NCI-H1092 treated with DMSO at 0.1 percent for 48 hours (cell line): ENCODE measurements at places on chromosomes 11 and 22.

DNA sequence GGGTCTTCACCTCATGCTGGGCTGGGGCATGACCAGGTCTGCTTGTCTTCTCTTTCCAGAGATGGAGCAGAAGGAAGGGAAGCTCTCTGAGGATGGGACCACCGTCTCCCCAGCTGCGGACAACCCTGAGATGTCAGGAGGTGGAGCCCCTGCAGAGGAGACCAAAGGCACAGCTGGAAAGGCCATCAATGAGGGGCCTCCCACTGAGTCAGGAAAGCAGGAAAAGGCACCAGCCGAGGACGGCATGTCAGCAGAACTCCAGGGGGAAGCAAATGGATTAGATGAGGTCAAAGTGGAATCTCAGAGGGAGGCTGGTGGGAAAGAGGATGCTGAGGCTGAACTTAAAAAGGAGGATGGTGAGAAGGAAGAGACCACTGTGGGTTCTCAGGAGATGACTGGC, 5.2 kb downstream of the SMTNL1 start:
- no peak for DNase-seq

DNA sequence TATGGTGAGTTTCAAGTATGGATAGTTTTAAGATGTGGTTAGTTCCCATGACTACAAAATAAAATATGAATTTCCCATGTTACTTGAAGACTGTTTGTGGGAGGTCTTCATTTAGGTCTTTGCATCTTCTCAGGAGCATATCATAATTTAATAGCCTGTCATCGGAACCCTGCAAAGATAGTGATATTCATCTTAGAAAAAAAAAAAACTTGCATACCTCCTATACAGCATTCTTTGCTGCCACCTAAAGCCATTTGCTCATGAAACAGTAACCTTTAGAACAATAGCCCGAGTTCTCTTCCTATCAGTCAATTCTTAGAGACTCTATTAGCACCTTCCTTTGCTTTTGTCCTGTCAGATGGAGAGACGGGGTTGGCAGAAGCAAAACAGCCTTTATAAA, 75.3 kb downstream of the ARFGAP2 start:
- no peak for DNase-seq

- no peak for DNase-seq
Observed at GRCh38 chr22:41899110-41899509, 15.8 kb downstream of the SHISA8 start.

DNA sequence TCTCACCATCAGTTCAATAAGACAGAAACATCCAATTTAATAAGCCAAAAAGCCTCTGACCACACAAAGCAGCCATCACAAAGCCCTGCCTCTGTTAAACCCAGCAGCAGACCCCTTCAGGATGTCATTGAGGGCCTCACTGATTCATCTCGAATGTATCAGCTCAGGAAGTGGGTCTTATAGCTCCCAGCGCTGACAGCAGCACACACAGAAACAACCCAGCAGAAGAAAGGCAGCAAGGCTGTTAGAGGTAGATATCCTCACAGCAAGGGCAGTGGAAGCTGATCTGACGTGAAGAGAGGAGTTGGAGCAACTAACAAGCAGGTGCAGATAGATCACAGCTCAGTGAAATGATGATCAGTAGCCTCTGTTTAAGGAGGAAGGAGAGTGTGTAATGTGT, 86.2 kb upstream of the NCAM1 start:
- no peak for DNase-seq

DNA sequence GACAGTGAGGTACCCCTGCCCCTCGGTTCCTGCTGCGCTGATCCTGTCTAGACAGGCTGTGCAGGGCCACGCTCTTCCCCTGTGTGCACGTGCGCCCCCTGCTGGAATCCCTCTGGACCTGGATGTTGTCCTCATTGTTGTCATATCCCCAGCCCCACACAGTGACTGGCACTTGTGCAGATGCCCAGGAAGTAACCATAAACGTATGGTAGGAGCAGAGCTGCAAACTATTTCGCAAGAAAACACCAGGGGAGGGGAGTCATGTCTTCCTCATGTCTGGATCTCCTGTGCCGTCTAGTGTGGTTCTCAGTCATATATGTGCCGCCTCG, 114.7 kb downstream of the CRYBB2 start:
- DNase-seq = peak; percentile 48

DNA sequence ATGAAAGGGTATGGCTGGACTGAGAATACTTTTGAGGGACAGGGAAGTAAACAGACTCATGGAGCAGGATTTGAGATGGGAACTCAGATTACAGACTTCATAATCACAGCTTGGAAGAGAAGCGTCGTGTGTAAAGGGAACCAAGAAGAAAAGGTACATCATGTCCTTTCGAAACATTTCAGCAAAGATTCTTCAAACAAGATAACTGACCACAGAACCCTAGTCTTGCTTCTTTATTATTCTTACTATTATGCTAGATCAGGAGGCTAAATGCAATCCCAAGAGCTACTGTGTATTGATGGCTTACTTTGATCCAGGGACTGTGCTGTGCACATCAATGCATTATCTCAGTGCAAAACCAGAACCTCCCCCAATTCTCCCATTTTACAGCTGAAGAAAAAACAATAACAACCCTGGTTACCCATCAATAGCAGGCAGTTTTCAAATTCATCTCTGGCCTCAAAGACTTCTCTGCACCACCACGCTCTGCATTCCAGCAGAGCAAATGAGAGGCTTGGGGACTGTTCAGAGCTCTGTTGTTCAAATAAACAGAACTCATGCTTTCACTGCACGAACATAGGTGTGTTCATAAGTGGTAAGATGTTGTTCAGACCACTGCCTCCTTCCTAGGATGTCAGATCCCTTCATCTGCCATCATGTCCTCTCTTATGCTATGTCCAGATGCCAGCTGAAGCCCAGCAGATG, 104.8 kb upstream of the NAV2 start:
- no peak for DNase-seq

GRCh38 chr11:67632982-67633755, 3.4 kb upstream of the NUDT8 start:
- no peak for DNase-seq

DNA sequence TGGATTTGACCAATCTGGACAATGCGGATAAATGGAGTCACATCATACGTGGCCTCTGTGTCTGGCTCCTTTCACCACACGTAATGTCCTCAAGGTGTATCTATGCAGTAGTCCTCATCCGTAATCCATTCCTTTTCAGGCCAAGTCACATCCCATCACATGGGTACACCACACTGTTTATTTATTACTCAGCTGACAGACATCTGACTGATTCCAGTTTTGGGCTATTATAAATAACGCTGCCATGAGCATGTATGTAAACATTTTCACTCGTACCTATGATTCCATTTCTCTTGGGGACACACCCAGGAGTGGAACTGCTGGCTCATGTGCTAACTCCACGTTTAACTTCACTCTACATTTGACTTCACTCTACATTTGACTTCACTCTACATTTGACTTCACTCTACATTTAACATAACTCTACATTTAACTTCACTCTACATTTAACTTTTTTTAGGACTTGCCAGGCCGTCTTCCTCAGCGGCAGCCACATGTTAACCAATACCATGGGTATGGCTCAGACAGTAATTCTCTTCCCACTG, 52.1 kb downstream of the SHANK2 start:
- no peak for DNase-seq

DNA sequence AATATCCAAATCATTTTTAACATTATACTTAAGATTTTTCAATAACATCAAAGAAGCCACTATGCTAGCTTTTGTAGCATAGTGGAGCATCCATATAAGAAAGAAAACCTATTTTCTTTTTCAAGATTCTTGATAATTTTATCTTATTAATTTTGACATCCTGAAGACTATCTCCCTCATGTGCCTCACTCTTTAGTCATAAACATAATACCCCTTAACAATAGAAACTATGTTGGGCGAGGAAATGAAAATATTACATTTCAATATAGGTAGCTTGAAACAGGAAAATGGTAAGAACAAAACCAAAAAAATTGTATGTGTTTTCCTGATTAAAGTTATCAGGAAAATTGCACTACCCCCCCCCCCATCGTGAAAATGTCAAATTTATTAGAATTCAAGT, 40.1 kb downstream of the ELMOD1 start:
- no peak for DNase-seq

GRCh38 chr11:118789501-118790356, 1.2 kb downstream of the DDX6 start:
- DNase-seq = peak; percentile 62

DNA sequence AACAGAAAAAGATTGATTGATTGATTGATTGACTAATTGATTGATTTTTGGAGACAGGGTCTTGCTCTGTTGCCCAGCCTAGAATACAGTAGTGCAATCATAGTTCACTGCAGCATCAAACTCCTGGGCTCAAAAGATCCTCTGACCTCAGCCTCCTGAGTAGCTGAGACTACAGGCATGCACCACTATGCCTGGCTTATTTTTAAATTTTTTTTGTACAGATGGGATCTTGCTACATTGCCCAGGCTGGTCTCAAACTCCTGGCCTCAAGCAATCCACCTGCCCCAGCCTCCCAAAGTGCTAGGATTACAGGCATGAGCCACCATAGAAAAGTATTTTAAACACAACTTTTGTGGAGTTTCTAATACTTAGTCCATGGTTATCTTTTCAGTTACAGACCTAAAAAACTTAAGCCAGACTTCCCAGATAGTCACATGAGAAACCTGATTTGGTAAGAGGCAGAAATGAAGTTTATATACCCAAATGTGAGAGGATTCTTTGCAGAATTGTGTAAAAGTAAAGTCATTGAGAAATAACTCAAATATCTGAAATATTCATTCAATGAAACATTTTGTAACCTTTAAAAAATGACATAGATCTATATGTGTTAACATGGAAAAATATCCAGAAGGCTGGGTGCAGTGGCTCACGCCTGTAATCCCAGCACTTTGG, 186.5 kb downstream of the SWAP70 start:
- DNase-seq = no peak

DNA sequence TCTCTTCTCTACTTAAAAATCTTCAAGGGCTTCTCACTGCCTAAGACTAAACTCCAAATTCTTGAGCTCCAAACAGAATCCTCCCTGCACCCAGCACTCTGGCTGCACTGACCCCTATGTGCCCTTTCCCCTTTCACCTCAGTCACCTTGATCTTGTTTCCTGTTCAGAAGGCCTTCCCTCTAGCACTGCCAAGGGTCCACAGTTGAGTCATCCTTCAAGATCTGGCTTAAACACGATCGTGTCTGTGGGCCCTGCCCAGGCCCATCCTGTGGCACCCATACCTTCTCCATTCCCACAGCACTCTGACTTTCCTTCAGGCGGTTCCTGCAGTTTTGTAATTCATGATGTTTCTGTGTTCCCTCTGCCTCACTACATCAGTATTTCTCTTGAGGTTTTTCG, 129.2 kb downstream of the ARL14EP start:
- DNase-seq = no peak
